ENCODE measurements at places on chromosomes 11 and 22.

DNA sequence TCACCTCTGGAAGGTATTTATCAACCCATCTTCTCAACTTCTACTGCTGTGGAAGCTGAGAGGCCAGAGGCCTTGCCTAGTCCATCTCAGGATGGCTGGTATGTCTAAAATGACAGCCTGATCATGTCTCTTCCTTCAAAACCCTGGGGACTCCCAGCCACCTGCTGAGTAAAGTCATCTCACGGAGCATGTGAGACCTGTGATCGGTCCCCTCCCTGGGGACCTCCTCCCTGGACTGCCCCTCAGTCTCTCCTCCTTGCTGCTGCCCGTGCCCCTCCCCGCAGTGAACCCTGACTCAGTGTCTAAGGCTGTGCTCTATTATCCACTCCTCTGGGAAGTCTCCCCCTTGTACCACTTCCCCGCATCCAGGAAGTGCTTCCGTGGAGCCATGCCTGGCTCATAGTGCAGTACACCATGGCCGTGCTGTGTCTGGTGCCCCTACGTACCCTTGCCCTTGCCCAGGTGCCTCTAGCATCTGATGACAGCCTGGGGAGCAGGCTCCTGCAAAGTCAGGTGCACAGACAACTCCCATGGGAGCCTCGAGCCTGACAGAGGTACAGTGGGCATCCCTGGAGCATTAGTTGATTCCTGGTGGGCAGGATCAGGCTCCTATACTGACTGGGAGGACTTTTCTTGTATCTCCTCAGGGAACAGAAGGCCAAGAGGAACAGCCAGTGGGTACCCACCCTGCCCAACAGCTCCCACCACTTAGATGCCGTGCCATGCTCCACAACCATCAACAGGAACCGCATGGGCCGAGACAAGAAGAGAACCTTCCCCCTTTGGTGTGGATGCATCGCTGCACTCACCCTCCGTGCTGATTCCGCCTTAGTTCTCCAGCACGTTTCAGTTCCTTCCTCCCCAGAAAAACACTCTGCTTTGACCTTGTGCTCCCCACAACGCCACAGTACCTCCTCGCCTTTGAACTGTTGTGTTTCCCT, 13.8 kb downstream of the SMARCB1 start:
- no peak for DNase-seq

GRCh38 chr22:42732081-42732480, 11.4 kb upstream of the A4GALT start:
- DNase-seq = no peak

GRCh38 chr11:46322759-46323158, 24.5 kb upstream of the DGKZ start:
- no peak for DNase-seq

DNA sequence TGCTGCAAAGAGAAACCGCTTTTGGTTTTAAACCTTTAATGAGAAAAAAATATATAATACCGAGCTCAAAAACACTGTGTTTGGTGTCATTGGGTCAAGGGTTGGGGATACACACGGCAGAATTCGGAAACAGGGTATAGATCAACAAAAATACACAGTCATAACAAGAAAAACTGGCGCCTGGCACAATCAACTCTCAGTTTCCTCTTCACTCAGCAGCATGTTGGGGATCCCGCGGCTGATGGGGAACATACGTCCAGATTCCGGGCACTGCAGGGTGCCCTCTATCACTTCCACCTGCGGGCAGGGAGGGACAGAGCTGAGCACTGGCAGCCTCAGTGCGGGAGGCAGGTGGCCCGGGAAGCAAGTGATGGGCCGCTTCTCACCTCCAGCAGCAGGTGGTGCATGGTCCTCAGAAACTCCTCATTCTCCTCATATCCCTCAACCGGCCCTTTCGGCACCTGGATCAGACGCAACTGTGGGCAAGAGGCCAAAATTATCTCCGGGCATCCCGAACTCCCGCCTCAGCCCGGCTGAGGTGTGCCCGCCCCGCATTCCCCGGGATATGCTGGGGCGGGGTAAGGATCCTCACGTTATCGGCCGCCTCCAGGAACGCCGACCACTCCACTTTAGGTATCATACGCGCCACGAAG, 561 bp downstream of the TRMT112 start:
- DNase-seq = peak; percentile 15

GRCh38 chr22:48899523-48900326, 927.9 kb downstream of the BRD1 start:
- DNase-seq = no peak

DNA sequence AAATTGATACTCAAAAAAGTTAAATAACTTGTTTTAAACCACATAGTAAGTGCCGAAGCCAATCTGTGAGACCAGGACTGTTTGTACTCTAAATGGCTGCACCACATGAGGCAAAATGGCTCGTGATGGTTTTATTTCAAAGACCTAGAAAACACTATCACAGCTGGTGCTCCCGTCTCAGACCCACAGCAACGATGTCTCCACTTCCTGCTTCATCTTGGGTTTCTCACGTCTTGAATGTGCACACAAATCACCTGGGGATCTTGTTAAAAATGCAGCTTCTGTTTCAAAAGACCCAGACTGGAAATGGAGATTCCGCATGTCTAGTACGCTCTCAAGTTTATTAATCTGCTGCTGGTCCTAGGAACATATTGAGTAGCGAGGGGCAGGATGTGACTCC, 1.2 kb downstream of the CD3E start:
- DNase-seq = no peak

DNA sequence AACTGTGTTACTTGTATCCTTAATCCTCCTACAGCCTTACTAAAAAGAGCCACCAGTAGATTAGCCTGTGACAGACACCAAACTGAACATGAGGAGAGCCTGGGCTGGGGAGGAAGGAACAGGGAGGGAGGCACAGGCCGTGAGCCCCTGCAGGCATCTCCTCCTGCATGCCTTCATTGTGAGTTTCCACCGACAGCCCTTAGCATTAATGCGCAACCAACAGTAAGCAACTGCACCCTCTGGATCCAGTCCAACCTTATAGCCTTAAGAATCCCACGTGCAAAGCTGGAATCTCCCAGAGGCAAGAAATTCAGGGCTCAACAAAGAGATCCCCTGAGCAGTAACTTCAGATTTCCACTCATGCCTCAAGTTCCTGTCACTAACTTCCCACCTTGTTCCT, 84.6 kb downstream of the ETS1 start:
- no peak for DNase-seq

GRCh38 chr11:34928268-34928959, 12.0 kb downstream of the PDHX start:
- DNase-seq = no peak

DNA sequence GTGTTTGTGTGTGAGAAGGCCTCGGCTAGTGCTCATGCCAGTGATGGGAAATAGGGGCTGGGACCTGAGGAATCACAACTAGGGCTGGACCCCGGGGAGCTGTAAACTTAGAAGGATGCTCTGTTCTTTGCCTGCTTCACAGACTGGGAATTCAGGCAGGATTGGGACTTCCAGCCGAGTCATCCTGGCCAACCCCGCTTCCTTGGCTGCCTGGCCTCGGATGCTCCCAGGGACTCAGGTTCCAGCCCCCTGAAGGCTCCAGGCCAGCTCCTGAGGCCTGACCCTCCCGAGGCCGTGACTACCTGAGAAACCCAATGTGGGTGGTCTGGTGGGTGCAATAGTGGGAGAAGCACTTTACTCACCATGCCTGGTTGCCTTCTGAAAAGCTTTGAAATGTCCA, 44.7 kb downstream of the IRAG1 start:
- DNase-seq = no peak

- DNase-seq = no peak
Measured at GRCh38 chr11:101748572-101749344, 165.0 kb upstream of the TRPC6 start.

GRCh38 chr11:118275176-118275575, 11.1 kb upstream of the MPZL2 start:
- no peak for DNase-seq

DNA sequence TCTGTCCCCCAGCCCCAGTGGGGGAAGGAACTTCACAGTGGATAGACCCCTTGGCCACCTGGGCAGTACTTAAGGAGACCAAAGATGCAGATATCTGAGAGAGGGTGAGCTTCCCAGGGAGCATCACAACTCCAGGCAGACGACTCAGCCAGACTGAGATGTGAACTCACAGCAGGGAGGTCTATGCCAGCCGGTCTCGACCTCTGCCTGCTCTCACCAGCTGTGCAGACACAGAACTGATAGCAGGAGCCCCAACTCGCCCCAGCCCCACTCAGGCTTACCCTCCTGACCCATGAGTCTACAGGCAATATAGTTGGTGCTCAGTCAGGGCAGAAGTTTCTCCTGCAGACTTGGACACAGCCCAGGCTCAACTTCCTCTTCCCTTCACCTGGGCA, 29.7 kb upstream of the ACCSL start:
- DNase-seq = no peak

DNA sequence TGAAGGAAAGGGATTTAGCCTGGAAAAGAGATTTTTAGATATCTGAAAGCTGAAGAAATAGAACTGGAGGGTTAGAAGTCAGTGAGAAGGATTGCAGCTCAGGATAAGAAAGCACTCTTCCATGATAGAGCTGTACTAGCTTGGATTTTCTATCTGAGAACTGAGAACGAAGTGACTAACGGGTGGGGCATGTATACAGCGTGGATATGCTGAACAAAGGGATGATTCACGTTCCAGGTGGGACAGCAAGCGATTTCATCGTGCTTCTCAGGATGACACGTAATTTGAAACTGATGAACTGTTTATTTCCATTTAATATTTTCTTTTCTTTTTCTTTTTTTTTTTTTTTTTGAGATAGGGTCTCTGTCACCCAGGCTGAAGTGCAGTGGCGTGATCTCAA, 53.0 kb downstream of the GRAMD1B start:
- DNase-seq = peak; percentile 28

- peak; percentile 48 for DNase-seq
Measured at GRCh38 chr22:35950262-35950661, 78.4 kb downstream of the RBFOX2 start.

DNA sequence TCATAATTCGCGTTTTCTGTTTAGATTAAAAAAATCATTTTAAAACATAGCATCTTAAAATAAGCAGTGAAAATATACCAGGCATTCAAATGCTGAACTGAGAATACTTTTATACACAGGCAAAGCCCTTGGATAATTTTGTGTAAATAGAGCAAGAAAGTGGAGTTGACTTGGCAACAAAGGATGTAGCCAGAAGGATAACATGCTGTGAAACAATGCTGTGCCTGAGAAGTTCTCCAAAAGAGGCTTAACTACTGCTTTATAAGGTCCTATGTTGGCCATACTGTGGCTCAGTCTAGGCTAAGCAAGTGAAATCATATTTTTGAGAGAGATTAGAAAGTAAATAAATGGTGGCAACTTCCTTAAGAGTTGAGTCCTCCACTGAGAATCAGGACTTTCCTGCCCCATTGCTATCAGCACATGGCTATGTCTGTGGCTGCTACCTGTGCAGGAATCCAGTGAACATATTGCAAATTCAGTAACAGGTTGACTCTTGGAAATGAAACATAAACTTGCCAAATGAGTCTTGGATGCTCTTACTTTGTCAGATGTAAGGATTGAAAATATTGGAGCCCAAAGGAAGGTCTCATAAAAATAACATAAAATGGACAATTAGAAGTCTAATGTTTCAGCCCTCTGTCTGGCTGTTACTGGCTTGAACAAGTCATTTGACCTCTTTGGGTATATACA, 448.9 kb downstream of the LRRC4C start:
- DNase-seq = no peak

DNA sequence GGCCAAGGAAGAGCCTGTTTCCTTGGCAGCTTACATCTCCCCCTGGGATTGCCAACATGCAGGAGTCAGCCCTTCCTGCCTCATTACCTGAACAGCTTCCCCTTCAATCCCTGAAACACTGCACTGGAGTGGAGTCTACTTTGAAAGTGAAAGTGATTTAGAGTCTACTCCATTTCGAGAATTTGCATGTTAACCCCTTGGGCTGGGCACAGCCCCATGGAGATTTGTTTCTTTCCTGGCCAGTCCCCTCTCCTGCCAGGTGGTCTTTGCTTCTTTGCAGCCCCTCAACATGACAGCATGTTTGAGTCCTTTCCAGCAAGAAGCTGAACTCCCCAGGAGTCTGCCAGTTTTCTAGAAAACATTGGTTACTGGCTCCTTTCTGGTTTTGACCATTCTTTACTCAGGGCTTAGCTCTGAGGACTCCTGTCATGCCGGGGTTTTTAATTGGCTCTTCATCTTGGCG, 59.9 kb downstream of the TRAF6 start:
- no peak for DNase-seq

- no peak for DNase-seq
Measured at GRCh38 chr11:57792060-57792541, 30.5 kb downstream of the CTNND1 start.

Data from cardiac muscle cell (in vitro differentiated cells and primary cell).